NCI-H2081 (cell line): ENCODE measurements at places on chromosomes 1 and 21.

DNA sequence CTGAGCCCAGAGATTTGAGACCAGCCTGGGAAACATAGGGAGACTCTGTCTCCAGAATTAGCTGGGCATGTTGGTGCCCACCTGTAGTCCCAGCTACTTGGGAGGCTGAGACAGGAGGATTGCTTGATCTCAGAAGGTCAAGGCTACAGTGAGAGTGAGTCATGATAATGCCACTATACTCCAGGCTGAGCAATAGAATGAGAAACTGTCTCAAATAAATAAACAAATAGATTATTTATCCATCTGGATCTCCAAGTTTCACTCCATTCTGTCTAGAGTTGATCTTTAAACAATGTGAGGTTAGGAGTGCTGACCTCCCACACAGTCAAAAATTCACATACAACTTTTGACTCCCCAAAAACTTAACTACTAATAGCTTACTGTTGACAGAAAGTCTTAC is 106.8 kb upstream of the PALMD start:
- DNase-seq: no peak

DNA sequence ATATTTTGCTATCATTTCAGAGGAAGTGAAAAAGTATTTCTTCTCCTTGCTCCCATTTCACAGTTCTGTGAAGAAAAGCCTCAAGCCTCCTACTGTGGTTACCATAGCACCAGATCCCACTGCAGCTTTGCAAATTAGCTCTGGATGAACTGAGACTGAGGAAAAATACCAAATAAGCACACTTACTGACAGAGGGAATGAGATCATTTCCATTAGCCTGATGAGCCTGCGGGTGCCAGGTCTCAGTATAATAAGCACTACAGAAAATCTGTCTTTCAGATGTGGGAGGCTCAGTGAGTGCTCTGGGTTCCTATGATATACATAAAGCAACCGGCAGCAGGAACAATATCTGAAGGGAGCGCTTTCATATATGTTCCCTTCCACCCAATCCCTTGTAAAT is 21.4 kb downstream of the XKR8 start:
- no peak for DNase-seq

- no peak for DNase-seq
Observed at GRCh38 chr1:116720364-116721038, 33.7 kb upstream of the CD2 start.

DNA sequence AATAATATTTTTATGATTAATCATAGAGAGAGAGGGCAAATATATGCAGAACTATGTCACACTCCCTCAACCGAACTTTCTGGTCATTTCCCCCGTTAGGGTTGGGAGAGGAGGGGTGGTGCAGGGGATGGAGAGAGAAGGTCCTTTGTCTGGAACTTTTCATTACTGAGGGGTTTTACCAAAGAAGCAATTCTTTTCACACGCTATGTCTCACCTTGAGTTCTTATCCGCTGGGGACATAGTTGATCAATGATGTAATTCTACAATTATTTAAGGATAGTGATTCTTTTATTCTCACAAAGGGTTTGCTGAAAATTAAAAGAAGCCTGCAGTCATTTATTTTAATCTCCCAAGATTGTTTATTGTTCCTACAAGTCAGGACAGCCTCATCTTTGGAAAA is 98.3 kb upstream of the RUNX1 start:
- no peak for DNase-seq

DNA sequence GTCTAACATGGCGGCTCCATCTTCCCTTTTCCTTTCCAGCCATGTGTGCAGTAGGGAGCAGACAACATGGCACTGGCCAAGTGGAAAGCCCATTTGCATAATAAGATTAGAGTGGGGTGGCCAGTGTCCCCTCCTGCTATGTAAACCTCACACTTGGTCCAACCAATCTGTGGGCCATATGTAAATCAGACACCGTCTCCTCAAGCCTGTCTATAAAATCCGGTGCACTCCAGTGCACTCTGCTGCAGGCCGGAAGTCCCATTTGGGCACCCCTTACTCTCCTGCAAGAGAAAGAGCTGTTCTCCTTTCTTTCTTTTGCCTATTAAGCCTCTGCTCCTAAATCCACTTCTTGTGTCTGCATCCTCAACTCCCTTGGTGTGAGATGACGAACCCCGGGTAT is 44.1 kb downstream of the OLFML3 start:
- DNase-seq: no peak

DNA sequence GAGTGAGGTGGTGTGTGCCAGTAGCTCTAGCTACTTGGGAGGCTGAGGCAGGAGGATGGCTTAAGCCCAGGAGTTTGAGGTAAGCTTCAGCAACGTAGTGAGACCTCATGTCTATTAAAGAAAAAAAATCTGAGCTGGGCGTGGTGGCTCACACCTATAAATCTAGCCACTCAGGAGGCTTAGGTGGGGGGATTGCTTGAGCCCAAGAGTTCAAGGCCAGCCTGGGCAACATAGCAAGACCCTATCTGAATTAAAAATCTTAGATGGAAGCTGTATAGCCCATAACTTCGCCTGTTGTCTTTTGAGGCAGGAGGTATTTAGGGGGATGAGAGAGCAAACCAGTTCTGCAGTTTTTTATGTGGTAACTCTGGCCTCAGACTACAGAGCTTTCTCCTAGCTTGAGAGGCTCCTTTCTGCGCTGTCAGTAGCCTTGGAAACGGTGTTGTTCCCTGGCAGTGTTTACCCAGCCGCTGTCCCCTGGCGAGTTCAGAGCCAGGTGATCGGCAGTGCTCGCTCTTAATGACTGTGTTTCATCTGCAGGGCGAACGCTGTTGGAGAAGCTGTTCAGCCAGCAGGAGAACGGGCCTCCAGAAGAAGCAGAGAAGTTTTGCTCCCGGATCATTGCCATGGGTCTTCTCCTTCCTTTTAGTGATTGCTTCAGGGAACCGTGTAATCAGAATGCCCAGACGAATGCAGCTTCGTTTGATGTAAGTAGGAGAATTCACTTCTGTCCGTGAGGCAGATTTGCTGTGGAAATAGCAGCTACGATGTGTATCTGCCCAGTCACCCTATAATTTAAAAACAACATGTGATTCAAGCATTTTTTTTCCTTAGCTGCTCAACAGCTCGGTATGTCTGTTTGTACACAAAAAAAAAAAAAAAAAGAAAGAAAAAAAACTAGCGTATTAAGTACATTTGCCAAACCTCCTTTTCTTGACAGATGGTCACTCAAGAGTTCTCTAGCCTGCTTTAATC is 31.2 kb downstream of the FMN2 start:
- DNase-seq: peak; percentile 94

- no peak for DNase-seq
Observed at GRCh38 chr1:205377355-205377754, 20.6 kb upstream of the KLHDC8A start.

DNA sequence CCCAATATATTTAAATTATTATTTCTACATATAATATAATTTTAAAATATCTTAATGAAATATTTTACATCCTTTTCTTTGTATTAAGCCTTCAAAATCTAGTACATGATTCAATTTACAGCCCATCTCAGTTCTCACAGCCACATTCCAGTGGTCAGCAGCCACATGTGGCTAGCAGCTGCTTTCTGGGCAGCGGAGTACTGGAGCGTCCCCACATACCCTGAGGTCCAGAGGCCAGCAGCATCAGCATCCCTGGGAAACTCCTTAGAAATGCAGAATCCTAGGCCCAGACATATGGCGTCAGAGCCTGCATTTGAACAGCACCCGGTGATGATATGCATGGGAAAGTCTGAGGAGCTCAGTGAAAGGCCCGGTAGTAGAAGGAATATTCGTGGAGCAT is 8.6 kb upstream of the LHX4 start:
- no peak for DNase-seq

DNA sequence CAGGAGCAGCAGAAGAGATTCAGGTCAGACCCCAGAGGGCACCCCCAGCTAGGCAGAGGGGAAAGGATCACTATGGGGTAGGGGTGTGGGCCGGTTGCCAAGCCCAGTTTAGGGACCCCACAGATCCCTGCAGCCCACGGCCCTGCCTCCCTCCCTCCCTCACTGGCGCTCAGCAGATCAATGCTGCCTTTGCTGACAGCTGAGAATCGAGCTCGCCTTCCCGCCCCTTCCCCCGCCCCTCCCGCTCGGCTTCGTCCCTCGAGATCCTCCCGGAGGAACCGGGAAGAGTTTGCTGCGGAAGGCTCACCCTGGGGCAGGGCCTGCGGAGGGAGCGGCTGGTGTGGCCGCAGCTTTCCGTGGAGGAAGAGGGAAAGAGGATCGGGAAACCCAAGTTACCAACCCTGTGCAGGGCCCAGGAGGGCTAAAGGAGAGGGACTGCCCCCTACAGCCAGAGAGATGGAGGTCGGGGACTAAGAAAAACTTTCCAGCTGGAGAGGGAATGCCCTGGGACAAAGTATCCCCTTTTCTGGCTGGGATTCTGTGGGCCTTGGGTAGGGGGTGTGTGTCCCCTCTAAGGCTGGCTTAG is 1.1 kb upstream of the KCNQ4 start:
- no peak for DNase-seq

- DNase-seq: no peak
Observed at GRCh38 chr1:22780696-22781095, 70.1 kb downstream of the EPHB2 start.

DNA sequence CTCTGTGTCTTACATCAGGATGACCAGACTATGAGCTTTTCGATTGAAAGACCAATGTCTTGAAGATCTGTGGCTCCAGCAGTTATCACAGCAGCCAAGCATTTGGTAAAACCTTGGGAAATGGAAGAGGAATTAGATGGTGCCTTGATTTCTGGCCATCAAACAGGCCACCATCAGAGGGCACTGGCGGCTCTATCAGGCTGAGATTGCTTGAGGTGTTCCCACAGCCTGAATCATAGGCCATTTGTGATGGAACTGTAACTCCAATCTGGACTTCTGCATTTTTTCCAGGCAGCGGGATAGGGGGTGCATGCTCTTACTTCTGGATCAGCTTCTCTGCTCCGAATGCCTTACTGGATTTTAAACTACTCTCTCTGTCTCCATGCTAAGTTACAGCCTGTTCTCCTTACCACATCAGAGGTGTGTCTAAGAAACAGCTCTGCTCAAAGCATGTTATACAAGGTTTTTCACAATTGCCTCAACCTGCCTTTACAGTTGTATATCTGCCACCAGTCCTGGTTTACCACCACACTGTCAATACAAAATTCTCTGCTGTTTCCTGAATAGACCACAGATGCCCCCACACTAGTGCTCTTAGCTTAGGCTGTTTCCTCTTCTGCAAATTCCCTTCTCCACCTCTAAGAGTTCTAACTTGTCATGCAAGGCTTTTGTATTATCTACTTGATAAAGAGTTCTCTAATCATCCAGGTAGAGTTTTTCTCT is 180.9 kb downstream of the PTGER3 start:
- DNase-seq: no peak

DNA sequence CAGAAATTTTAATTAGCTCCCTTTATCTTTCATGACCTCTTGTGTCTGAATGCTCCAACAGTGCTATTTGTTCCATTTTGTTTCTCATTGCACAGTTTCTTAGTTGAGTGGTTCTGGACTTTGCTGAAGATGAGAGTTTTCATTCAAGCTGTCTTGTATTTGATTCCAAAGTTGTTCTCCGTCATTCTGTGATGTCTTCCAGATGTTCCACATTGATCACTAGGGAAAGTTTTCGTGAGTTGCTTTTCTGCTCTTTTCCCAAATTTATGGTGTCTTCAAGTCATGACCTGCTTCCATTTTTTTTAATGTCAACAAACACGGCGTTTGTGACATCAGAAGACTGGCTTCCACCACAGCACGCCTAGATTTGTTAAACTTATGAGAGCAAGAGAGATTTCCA is 575.5 kb downstream of the MRPL39 start:
- DNase-seq: no peak

DNA sequence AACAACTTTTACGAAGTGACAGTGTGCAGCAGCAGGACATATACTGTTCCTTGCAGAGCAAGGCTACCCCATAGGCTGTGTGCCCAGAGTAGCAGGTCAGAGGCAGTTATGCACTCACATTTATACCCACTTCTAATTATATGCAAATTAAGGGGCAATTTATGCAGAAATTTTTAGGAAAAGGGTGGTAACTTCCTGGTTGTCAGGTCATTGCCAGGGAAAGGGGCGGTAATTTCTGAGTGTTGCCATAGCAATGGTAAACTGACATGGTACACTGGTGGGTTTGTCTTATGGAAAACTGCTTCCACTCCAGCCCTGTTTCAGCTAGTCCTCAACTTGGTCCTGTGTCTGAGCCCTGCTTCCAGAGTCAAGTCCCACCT is 12.0 kb upstream of the SLAMF1 start:
- DNase-seq: no peak

DNA sequence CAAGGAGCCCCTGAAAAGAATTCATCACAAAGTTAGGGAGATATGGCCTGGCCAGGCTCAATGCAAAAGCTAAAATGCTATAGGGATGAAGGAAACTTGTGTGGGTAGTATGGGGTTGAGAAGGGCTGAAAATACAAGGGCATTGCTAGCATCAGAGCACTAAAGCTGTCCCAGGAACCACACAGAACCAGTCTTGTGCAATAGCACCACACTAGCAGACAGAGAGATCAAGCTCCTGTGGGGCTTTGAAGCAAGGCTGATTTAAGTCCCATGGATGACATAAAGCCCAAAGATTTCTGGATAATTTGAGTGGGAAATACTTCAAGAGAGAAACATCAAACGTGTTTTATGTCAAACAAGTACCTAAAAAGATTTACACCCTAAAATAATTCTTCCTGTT is 97.1 kb downstream of the VAV3 start:
- no peak for DNase-seq

DNA sequence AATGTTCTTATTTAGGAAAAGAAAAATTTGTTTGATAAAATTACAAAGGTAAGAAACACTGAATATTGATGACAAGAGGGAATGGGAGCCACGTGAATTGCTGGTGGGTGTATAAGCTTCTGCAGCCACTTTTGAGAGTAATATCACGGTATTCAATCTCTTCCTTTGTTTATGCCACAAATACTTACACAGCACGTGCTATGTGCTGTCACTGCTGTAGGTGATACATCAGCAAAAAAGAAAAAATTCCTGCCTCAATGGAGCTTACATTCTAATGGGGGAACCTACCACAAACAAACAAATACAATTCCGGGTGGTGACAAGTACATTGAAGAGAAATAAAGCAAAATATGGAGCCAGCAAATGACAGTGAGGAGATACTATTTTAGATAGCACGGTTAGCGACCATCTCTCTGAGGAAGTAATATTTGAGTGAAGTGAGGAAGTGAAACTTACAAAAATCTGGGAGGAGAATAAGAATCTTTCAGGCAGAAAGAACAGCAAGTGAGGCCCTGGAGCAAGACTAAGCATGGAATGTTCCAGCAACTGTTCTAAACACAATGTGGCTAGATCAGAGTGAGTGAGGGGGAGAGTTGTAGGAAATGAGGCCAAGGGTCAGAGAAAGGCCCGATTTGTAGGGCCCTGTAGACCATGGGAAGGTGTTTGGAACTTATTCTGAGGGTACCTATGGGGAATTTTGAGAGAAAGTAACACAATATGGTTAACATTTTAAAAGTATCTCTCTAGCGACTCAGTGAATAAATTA is 2.6 kb upstream of the FCRLB start:
- no peak for DNase-seq

DNA sequence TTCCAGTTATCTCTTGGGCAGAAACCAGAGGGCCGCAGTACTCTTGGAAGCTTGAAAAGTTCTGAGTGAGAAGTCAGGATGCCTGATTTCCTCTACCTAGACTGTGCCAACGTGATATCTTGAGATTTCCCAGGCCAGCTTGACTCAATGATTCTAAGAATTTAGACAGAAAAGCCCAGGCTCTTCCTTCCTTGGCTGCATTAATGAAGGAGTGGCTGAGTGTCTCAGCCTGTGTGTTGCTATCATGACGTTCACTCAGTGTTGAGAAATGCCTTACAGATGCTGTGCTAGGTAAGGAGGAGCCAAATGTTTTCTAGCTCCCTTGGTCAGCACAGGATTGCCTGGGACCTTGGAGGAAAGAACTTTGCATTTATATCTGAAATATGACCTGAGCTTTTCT is 454.1 kb upstream of the USP24 start:
- DNase-seq: no peak
